ENCODE measurements at places on chromosomes 5 and 9.

DNA sequence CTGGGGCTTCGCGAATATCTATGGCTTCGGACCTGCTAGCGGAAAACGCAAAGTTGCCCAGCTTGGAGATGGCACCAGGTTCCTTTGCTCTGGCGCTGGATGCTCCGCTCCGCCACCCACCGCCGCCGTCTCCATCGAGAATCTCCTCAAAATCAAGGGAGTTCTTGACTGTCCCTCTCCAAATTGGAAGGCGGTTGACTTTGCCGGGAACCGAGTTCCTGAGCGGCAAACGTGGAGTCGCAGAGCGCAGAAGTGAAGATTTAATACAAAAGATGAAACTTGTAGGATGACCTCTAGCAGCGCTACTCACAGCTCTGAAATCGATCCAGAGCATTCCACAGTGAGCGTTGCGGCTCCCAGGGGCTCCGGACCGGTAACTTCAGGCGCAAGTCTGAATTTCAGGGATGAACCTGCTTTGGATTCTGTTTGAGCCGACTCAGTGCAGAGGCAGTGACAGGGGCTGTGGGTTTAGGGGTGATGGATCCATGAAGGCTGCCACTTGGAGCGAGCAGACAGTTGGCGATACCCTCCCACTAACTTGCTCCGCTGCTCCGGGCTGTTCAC is 1641.5 kb upstream of the C9orf72 start:
- no peaks in the 10 kb centered on the region for H3K36me3 ChIP-seq
- no peak overlapping the region for H3K27ac ChIP-seq
- no peak for DNase-seq

- no peak for DNase-seq
- H3K4me1 ChIP-seq, result no peaks in the 10 kb centered on the region
- H3K4me3 ChIP-seq, result no peak overlapping the region
- no peaks in the 10 kb centered on the region for H3K36me3 ChIP-seq
- H3K27ac ChIP-seq, result no peak overlapping the region
Measured at GRCh38 chr5:179427032-179427675, 81.9 kb upstream of the ADAMTS2 start.

DNA sequence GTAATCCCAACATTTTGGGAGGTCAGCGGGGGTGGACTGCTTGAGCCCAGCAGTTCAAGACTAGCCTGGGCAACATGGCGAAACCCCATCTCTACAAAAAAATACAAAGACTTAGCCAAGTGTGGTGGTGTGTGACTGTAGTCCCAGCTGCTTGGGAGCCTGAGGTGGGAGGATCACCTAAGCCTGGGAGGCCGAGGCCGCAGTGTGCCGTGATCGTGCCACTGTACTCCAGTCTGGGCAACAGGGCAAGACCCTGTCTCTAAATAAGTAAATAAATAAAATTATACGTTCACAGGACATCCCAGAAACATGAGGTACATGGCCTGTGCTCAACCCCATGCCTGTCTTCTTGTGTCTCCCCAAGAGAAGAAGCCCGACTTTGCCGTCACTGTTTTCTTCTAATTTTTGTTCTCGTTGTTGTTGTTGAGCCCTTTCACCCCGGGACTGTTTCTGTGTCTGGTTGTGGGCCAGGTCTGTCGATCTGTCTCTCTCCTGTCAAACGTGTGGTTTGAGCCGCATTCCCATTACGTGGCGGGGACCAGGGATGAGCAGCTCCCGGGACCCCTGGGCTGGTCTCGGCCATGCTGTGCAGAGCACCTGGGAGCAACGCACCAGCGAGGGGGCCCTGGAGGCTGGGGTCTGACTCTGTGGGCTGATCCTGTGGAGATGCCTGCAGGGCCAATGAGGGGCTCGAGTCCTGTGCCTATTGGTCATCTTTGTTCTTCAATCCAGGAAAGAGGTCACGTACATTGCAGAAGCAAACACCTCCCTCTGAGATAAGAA is 32.2 kb downstream of the NACC2 start:
- H3K27me3 ChIP-seq, result no peaks in the 10 kb centered on the region
- no peak overlapping the region for H3K4me3 ChIP-seq
- H3K27ac ChIP-seq, result no peak overlapping the region
- no peaks in the 10 kb centered on the region for H3K36me3 ChIP-seq

DNA sequence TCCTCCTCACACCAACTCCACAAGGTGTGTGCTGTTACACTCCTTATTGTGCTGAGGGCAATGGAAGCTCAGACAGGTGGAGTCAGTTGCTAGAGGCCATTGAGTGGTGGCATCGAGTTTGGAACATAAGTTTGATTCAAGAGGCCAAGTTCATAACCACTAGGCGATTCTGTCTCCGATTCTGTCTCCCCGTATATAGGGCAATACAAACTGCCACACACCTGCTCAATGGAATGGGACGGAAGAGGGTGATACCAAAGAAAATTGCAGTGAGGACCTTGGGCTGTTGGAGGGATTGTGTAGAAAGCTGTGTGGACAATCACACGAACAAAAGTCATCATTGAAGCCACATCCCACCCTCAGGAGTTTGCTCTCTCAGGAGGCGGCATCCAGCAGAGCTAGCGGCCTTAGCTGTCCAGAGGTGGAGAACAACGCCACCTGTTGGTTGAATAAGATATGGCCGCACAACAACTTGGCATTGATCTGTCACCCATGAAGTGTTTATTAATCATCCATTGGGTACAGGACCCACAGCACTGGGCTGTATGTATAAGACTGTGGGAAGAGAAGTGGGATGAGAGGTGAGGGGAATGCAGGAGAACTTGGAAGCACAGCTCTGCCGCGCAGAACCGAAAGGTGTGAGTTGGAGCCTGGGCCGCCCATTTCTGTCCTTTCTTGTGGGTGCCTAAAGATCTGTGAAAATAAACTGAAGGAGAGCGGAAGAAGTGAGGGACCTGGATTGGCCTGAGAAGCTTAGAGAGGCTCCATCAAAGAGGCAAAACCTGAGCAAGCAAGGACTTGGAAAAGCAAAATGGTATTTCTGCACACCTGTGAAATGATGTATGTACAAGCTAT is 16.1 kb upstream of the NEUROG1 start:
- H3K4me1 ChIP-seq, result peaks cover 2% of the 10 kb centered on the region
- H3K27ac ChIP-seq, result no peak overlapping the region
- no peaks in the 10 kb centered on the region for H3K36me3 ChIP-seq

DNA sequence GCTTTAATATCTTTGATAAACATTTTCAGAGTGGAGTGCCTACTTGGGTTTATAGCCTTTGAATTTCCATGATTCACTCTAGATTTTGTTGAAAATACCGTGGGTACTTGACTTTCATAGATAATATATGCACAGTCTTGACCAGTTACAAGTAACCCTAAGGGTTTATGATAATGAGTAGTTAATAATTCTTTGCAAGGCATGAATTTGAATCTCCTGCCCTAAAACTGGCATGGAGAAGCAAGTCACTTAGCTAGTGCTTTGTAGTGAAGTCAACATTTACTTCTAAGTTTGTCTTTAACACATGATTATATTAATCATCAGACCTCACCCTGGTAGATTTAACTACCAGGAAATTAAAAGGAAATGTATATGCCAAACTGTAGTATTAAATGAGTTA is 115.8 kb downstream of the CWC27 start:
- no peak overlapping the region for H3K27ac ChIP-seq
- no peaks in the 10 kb centered on the region for H3K36me3 ChIP-seq
- DNase-seq, result no peak
- H3K27me3 ChIP-seq, result no peaks in the 10 kb centered on the region

- H3K27me3 ChIP-seq, result no peaks in the 10 kb centered on the region
- H3K27ac ChIP-seq, result no peak overlapping the region
- H3K4me3 ChIP-seq, result no peak overlapping the region
- no peaks in the 10 kb centered on the region for H3K36me3 ChIP-seq
- no peaks in the 10 kb centered on the region for H3K4me1 ChIP-seq
Measured at GRCh38 chr5:130541617-130542221, 623.3 kb downstream of the HINT1 start.

- no peaks in the 10 kb centered on the region for H3K4me1 ChIP-seq
- H3K36me3 ChIP-seq, result no peaks in the 10 kb centered on the region
- H3K27me3 ChIP-seq, result no peaks in the 10 kb centered on the region
- DNase-seq, result no peak
- no peak overlapping the region for H3K27ac ChIP-seq
Measured at GRCh38 chr5:12292610-12293204, 388.5 kb upstream of the CTNND2 start.

DNA sequence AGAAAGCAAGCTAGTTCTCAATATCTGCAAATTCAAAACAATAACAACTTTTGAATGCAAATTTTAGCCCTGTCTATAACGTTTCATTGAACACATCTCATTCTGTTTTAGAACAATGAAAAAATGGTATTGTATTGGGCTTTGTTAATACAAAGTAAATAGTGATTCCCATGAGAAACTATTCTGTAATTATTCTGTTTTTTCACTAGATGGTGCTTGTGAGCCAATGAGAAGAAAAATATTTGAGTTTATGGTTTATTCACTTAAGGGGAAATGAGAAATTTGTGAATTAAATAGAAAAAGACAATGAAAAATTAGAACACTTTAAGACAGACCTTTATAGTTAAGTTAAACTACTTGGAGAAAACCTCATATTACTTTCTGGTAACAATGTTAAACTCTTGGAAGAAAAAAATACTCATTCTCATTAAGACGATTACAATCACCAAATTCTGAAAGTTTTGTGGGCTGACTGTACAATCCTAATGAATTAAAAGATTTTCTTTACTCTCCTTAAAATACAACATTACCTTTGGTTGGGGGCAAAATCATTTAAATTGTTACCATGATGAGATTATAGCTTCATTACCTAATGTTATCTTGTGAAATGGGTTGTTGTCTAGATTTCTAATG is 127.0 kb downstream of the NNT start:
- no peak for DNase-seq
- no peaks in the 10 kb centered on the region for H3K36me3 ChIP-seq
- no peaks in the 10 kb centered on the region for H3K4me1 ChIP-seq
- H3K4me3 ChIP-seq, result no peak overlapping the region
- H3K27me3 ChIP-seq, result peaks cover 2% of the 10 kb centered on the region

DNA sequence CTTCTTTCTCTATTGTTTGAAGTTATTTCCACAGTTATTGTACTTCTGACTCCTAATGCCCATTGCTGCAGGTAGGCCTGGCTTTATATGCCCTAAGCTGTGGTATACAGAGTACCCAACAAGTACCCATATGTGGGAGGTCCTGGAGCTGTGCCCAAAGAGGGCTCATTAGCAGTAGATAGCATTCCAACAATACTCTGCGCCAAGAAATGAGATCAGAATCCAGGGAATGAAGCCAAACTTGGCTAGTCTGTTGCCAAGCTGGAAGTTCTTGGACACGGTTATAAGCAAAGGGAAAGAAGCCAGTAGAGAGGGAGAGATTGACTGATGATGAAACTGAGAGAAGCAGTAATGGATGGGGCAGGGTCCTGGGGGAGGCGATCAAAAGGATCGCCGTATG is 29.7 kb upstream of the FAM169A start:
- no peak for DNase-seq
- H3K36me3 ChIP-seq, result no peaks in the 10 kb centered on the region
- no peaks in the 10 kb centered on the region for H3K27me3 ChIP-seq
- H3K4me3 ChIP-seq, result no peak overlapping the region

DNA sequence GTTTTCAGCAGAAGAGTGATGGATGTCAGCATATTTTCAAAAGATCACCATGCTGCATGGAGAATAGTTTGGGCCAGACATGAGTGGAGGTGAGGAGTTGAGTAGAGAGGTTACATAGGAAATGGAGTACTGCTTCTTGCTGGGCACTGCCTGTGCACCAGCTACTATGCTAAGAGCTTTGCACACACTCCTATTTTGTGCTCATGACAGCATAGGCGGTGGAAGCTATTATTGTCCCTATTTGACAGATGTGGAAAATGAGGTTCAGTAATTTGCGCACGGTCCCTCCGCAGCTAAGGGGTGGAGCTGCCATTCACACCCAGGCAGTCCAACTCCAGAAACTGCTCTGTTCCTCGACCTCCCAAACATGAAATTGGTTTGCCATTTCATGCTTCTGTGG is 67.8 kb downstream of the ENTREP1 start:
- H3K4me1 ChIP-seq, result no peaks in the 10 kb centered on the region
- DNase-seq, result no peak
- no peaks in the 10 kb centered on the region for H3K36me3 ChIP-seq
- no peak overlapping the region for H3K27ac ChIP-seq
- no peaks in the 10 kb centered on the region for H3K27me3 ChIP-seq

- peaks cover 66% of the 10 kb centered on the region for H3K36me3 ChIP-seq
- no peak for DNase-seq
- no peaks in the 10 kb centered on the region for H3K4me1 ChIP-seq
- H3K27me3 ChIP-seq, result no peaks in the 10 kb centered on the region
- no peak overlapping the region for H3K27ac ChIP-seq
- no peak overlapping the region for H3K4me3 ChIP-seq
Measured at GRCh38 chr9:33320230-33320567, 29.9 kb downstream of the NFX1 start.

GRCh38 chr5:178520851-178521250 is 69.3 kb downstream of the COL23A1 start:
- H3K36me3 ChIP-seq, result no peaks in the 10 kb centered on the region
- H3K27me3 ChIP-seq, result no peaks in the 10 kb centered on the region
- no peak overlapping the region for H3K27ac ChIP-seq
- no peaks in the 10 kb centered on the region for H3K4me1 ChIP-seq
- DNase-seq, result no peak
- no peak overlapping the region for H3K4me3 ChIP-seq
